Upper lobe of right lung (tissue), 1 donor: ENCODE measurements at places on chromosomes 1 and 21. TPM values are rescaled to one million over a fixed set of nuclear protein-coding genes. Genes with fewer than 3 reads are reported as not detected.

DNA sequence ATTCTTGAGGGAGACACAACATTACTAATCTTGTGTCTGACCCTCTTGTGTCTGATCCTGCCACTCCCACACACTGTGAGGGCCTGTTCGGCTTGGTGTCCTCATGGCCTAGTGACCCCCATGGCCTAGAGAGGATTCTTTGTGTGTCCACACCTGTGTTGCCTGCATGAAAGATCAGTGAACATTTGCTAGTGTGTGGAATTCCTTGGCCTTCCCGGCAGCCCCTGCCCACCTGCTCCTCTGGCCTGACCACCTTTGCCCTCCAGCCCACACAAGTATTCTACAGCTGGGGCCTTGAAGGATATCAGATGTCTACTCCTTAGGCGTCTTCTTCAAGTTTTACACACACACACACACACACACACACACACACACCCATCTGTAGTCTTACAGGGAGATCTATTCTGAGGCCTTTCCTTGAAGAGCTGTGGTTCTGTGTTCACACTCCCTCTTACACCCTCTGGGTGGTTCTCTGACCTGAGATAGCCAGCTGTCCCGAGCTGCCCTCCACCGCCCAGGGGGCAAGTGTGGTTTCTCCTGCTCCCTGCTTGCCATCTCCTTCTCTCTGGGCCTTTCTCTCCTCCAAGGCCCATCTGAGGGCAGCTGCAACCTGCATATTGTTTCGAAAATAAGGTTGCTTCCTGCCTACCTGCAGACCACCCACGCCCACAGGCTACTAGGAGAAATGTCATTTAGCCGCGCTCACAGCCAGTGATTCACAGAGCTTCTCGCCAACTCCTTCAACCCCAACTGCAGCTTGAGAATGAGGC lies 45.4 kb downstream of the CD247 start:
- DNase-seq = peak; percentile 23
- no peaks in the 10 kb centered on the region for H3K36me3 ChIP-seq
- no peak overlapping the region for H3K4me3 ChIP-seq
- no peaks in the 10 kb centered on the region for H3K27me3 ChIP-seq

- no peak for DNase-seq
- H3K4me3 ChIP-seq = no peak overlapping the region
- peaks cover 8% of the 10 kb centered on the region for H3K4me1 ChIP-seq
- no peak overlapping the region for H3K27ac ChIP-seq
- no peaks in the 10 kb centered on the region for H3K27me3 ChIP-seq
Measured at GRCh38 chr1:81554108-81554507, 246.6 kb upstream of the ADGRL2 start.

- no peak overlapping the region for H3K27ac ChIP-seq
- H3K36me3 ChIP-seq = no peaks in the 10 kb centered on the region
- no peaks in the 10 kb centered on the region for H3K27me3 ChIP-seq
- H3K4me3 ChIP-seq = no peak overlapping the region
Measured at GRCh38 chr1:222382171-222382570, 165.7 kb downstream of the HHIPL2 start.

DNA sequence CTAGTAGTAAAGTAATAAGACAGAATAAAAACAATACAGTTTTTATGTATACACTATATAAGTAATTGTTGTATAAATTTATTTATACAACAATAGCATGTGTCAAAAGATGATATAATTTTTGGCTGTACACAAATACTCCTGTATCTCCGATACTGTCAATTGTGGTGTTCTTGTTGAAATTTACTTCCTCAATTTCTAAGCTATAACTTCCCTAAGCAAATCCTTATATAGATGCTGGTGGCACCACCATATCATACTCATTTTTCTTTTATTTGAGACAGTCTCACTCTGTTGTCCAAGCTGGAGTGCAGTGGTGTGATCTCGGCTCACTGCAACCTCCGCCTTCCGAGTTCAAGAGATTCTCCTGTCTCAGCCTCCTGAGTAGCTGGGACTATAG lies 141.0 kb upstream of the HP1BP3 start:
- no peaks in the 10 kb centered on the region for H3K4me1 ChIP-seq
- H3K27ac ChIP-seq = no peak overlapping the region
- no peak overlapping the region for H3K4me3 ChIP-seq
- no peak for DNase-seq
- H3K27me3 ChIP-seq = no peaks in the 10 kb centered on the region
- H3K36me3 ChIP-seq = no peaks in the 10 kb centered on the region

GRCh38 chr1:9292361-9293240 lies at the start of gene SPSB1:
Gene SPSB1, plus strand, starts transcription at chr1:9292894. Its CDS starts 62,998 bp downstream, at chr1:9355892.
- H3K36me3 ChIP-seq = no peaks in the 10 kb centered on the region
- peak within 1 kb of the TSS; percentile 86 for H3K27ac ChIP-seq
- peak within 1 kb of the TSS; percentile 87 for H3K4me3 ChIP-seq
- H3K4me1 ChIP-seq = peaks cover 36% of the 10 kb centered on the region
- DNase-seq = peak; percentile 87
- no peaks in the 10 kb centered on the region for H3K27me3 ChIP-seq

- no peaks in the 10 kb centered on the region for H3K4me1 ChIP-seq
- H3K27ac ChIP-seq = no peak overlapping the region
- no peaks in the 10 kb centered on the region for H3K36me3 ChIP-seq
- no peaks in the 10 kb centered on the region for H3K27me3 ChIP-seq
Measured at GRCh38 chr1:216778737-216779136, 55.5 kb upstream of the ESRRG start.

Gene SYT14
- 0.03 TPM for total RNA-seq
